Caco-2 (cell line): ENCODE measurements at places on chromosomes 5 and 9. TPM values are rescaled to one million over a fixed set of nuclear protein-coding genes. Genes with fewer than 3 reads are reported as not detected.

- peaks cover 10% of the 10 kb centered on the region for H3K4me1 ChIP-seq
- H3K27me3 ChIP-seq: no peaks in the 10 kb centered on the region
- no peaks in the 10 kb centered on the region for H3K36me3 ChIP-seq
- no peak overlapping the region for H3K4me3 ChIP-seq
- no peak overlapping the region for H3K27ac ChIP-seq
Observed at GRCh38 chr5:544675-545355, 20.6 kb upstream of the SLC9A3 start.

GRCh38 chr5:143373076-143373475 is 30.4 kb downstream of the NR3C1 start:
- DNase-seq: no peak
- H3K27me3 ChIP-seq: no peaks in the 10 kb centered on the region
- H3K36me3 ChIP-seq: no peaks in the 10 kb centered on the region

ADGRV1 gene
- total RNA-seq: 23.2 and 31.1 TPM in 2 replicates

PCDHAC1 gene
- not detected in 2 replicates for total RNA-seq

GRCh38 chr5:169950333-169950732 is 30.0 kb downstream of the INSYN2B start:
- no peaks in the 10 kb centered on the region for H3K4me1 ChIP-seq
- DNase-seq: no peak
- H3K36me3 ChIP-seq: no peaks in the 10 kb centered on the region
- H3K27me3 ChIP-seq: no peaks in the 10 kb centered on the region

GRCh38 chr9:83665580-83666200 is 42.1 kb downstream of the UBQLN1 start:
- H3K27me3 ChIP-seq: no peaks in the 10 kb centered on the region
- H3K36me3 ChIP-seq: no peaks in the 10 kb centered on the region
- no peak overlapping the region for H3K4me3 ChIP-seq
- no peak for DNase-seq
- no peaks in the 10 kb centered on the region for H3K4me1 ChIP-seq

GRCh38 chr5:80346055-80346454 is 26.3 kb downstream of the SPZ1 start:
- no peak overlapping the region for H3K4me3 ChIP-seq
- H3K27ac ChIP-seq: no peak overlapping the region
- DNase-seq: peak; percentile 59
- no peaks in the 10 kb centered on the region for H3K36me3 ChIP-seq

GRCh38 chr9:86977205-86977835 is 30.0 kb upstream of the GAS1 start:
- no peaks in the 10 kb centered on the region for H3K36me3 ChIP-seq
- DNase-seq: no peak
- no peak overlapping the region for H3K4me3 ChIP-seq
- H3K4me1 ChIP-seq: no peaks in the 10 kb centered on the region

DNA sequence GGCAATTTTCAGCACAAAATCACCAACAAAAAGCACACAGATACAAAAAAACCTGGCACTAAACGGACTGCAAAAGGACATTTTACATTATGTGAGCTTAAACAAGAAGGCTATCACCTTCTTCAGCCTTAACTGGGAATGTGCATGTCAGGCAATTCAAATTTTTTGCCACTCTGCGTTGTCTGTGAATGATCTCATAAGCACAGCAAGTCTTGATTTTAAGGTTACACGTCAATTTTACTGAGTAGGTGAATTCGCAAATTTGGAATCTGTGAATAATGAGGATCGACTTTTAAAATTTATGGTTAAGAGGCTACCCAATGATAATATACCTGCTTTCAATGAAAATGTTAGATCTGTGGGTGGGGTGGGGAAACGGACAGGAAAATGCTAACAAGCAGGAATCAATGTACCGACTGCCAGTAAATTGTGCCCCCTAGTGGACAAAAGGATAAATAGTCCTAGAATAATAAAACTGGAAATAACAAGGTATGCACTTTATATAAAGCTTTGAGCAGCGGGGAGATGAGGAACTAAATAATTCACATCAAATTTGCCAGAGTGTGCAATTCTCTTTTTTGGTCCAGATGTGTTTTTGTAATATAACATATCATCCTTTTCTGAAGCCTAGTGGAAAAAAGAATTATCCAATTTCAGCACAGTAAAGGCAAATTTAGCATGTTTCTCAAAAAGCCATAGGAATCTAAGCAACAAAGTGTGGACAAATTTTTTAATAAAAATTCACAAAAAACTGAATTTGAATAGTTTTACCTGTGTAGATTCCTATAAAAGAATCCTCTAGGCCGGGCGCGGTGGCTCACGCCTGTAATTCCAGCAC is 20.5 kb downstream of the EQTN start:
- H3K27ac ChIP-seq: no peak overlapping the region
- no peak for DNase-seq
- H3K4me1 ChIP-seq: no peaks in the 10 kb centered on the region
- H3K4me3 ChIP-seq: no peak overlapping the region
- H3K27me3 ChIP-seq: no peaks in the 10 kb centered on the region
- H3K36me3 ChIP-seq: no peaks in the 10 kb centered on the region

DNA sequence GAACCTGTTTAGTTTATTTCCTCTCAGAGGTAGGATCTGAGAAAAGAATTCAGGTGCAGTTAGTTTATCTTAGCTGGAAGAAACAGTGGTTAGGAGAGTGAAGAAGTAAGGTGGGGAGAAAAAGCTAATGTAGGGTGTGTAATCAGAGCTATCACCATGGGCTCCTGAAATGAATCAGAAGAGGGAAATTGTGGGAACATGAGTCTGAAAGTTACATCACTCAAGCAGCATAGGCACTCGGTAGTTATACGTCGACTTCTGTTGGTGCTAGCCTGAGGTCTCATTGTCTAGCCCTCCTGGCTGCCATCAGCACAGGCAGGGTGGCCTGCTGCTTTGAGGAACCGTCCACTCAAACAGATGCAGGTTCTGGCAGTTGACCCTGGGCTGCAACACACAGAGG is 56.7 kb upstream of the NPR3 start:
- H3K4me3 ChIP-seq: no peak overlapping the region
- H3K27me3 ChIP-seq: no peaks in the 10 kb centered on the region

GRCh38 chr9:115164511-115164974 is 46.6 kb upstream of the TNC start:
- H3K27me3 ChIP-seq: no peaks in the 10 kb centered on the region
- no peaks in the 10 kb centered on the region for H3K36me3 ChIP-seq
- no peak overlapping the region for H3K27ac ChIP-seq
- H3K4me3 ChIP-seq: no peak overlapping the region
- DNase-seq: no peak

DNA sequence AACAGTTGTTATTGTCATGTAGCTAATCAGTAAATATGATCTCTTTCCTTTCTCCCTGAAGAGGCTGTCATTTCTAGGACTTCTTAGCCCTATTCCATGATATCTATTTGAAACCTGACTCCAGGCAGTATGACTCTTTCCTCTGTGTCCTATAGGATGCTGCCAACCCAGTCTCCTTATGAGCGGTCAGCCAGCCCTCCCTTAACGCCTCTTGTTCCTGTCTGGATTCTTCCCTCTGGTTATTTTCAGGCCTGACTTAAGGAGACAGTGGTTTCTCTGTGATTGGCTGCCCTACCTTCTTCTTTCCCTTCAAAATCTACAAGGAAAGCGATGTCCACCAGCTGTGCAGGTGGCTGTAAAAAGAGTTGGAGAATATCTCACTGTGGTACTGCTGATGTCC is 19.4 kb upstream of the C5orf63 start:
- H3K4me1 ChIP-seq: 0 out of 2 replicates have a peak, but pooled peaks cover 4% of the 10 kb centered on the region
- H3K4me3 ChIP-seq: no peak overlapping the region
- no peaks in the 10 kb centered on the region for H3K27me3 ChIP-seq
- H3K36me3 ChIP-seq: no peaks in the 10 kb centered on the region

DNA sequence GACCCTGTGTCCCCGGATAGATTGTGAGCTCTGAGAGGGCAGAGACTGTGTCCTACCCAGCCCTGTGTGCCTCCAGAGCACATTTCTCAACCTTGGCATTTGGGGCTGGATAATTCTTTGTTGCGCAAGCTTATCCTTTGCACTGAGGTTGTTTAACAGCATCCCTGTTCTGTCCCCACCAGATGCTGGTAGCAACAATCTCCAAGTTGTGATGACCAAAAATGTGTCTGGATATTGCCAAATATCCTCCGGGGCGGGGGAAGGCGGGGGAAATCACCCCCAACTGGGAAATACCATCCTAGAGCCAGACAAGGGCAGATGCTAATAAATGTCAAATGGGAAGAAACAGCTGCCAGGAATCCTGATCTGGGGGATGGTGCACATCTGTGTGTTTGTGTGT is 24.0 kb upstream of the TNIP1 start:
- no peak overlapping the region for H3K27ac ChIP-seq
- peaks cover 9% of the 10 kb centered on the region; the same call in 1 of the 2 replicates for H3K4me1 ChIP-seq
- H3K36me3 ChIP-seq: no peaks in the 10 kb centered on the region
- no peak overlapping the region for H3K4me3 ChIP-seq
- DNase-seq: no peak

GRCh38 chr9:114697951-114698351 is 16.0 kb upstream of the TEX48 start:
- H3K4me3 ChIP-seq: no peak overlapping the region
- no peak for DNase-seq
- H3K27me3 ChIP-seq: no peaks in the 10 kb centered on the region
- H3K4me1 ChIP-seq: no peaks in the 10 kb centered on the region
- H3K27ac ChIP-seq: no peak overlapping the region

DNA sequence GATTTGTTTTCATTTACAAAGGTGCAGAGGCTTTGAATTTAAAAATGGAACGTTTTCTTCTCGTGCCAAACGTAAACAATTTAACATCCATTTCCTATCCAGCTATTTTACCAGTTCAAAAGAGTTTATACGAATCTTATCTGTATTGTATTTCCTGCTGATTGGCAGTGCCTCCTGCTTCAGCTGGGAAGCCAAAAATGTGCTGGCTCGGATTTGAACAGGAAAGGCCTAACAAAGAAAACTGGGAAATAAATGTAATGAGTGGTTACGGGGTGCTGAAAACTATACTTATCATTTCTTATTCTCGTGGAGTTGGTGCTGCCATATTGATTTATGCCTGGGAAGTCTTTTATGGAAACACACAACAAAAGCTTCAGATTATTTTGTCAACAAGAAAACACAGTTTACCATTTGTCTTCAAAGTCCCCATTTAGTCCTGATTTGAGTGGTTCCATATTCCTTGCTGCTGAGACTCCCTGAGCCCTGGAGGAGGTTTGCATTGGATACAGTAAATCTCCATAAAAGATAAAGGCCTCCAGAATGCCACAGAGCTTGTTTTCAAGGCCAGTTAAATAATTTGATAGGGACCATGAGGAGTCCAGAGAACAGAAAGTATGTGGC is 507.4 kb downstream of the RASEF start:
- no peaks in the 10 kb centered on the region for H3K4me1 ChIP-seq
- H3K36me3 ChIP-seq: no peaks in the 10 kb centered on the region
- no peak overlapping the region for H3K4me3 ChIP-seq
- no peak for DNase-seq

- peaks cover 13% of the 10 kb centered on the region for H3K4me1 ChIP-seq
- H3K27me3 ChIP-seq: no peaks in the 10 kb centered on the region
- no peaks in the 10 kb centered on the region for H3K36me3 ChIP-seq
- no peak overlapping the region for H3K27ac ChIP-seq
- no peak for DNase-seq
- H3K4me3 ChIP-seq: no peak overlapping the region
Observed at GRCh38 chr9:120839146-120839545, 3.6 kb downstream of the PSMD5 start.

DNA sequence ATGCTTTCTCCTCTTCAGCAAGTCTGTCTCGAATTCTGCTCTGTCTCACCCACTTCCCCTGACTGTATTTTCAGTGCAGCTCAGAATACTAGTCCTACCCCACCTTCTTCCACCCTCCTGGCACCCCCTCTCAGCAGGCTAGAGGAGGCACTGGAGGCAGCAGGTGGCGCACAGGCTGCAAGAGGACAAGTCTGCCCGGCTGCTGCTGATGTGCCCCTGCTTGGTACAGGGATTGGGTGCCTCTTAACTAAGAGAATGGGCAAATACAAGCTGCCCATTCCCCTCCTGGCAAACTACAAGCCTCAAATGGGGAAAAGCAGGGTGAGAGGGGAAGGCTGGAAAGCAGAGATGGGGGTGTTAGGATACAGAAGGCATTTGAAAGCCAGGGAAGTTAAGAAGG is 5.1 kb downstream of the TLN1 start:
- H3K27me3 ChIP-seq: no peaks in the 10 kb centered on the region
- peaks cover 7% of the 10 kb centered on the region for H3K36me3 ChIP-seq
- peak; percentile 22 for DNase-seq
- H3K4me1 ChIP-seq: peaks cover 51% of the 10 kb centered on the region
- peak overlapping the region; percentile 34 for H3K4me3 ChIP-seq
- H3K27ac ChIP-seq: no peak overlapping the region

CEL gene
- total RNA-seq: 1.9 and 2.0 TPM in 2 replicates

- H3K27ac ChIP-seq: no peak overlapping the region
- H3K4me3 ChIP-seq: no peak overlapping the region
- peaks cover 6% of the 10 kb centered on the region; the same call in 1 of the 2 replicates for H3K4me1 ChIP-seq
Observed at GRCh38 chr5:170638051-170638450, 134.2 kb downstream of the KCNIP1 start.

GRCh38 chr5:123014689-123015088 is 21.8 kb downstream of the PPIC start:
- no peaks in the 10 kb centered on the region for H3K36me3 ChIP-seq
- H3K4me3 ChIP-seq: no peak overlapping the region
- no peaks in the 10 kb centered on the region for H3K4me1 ChIP-seq
- DNase-seq: no peak
- no peaks in the 10 kb centered on the region; the same call in 1 of the 2 replicates for H3K27me3 ChIP-seq

FGF18 gene
- total RNA-seq: 1.3 and 2.1 TPM in 2 replicates

DNA sequence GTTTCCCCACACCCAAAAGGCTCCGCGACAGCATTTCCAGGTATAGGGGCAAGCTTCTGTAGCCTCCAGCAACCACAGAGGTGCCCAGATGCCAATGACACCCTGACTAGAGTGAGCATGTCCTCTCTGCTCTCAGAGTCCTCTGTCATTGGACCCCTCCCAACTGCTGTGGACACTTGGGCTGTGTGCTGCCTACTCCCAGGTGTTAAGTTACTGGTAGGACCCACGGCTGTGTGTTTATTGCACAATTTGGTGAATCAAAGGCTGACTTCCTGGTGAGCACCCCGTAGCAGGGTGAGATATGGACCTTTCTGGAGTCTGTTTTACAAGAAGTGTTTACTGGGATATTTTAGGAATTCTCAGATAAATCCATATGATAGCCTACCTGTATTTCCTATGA is 36.0 kb downstream of the SH3GL2 start:
- H3K27ac ChIP-seq: no peak overlapping the region
- DNase-seq: no peak
- no peaks in the 10 kb centered on the region for H3K27me3 ChIP-seq
- no peak overlapping the region for H3K4me3 ChIP-seq

DNA sequence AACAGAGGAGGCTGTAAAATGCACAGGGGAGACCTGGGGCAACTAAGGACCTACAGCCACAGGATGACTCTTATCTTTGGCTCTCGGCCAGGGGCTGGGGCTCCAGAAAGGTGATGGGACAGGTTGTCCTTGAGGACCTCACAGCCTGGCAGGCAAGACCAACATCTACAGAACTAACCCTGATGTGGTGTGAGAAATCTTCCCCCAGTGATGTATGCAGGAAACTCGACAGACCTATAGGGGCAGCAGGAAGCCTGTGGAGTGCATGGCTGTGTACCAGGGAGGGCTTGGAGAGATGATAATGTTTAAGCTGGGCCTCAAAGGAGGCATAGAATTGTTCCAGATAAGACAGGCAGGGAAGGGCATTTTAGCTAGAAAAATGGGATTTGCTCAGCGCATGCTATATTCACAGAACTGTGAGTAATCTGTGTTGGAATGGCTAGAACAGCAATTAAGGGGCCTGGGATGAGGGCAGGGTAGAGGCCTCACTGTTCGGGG is 68.5 kb upstream of the SLC25A51 start:
- peak overlapping the region; percentile 40 for H3K27ac ChIP-seq
- H3K4me3 ChIP-seq: no peak overlapping the region
- peaks cover 57% of the 10 kb centered on the region for H3K4me1 ChIP-seq

KYAT1 gene
- 6.9 and 7.8 TPM in 2 replicates for total RNA-seq

- H3K27me3 ChIP-seq: no peaks in the 10 kb centered on the region
- no peaks in the 10 kb centered on the region for H3K4me1 ChIP-seq
- no peak overlapping the region for H3K27ac ChIP-seq
- H3K4me3 ChIP-seq: no peak overlapping the region
- no peaks in the 10 kb centered on the region for H3K36me3 ChIP-seq
Observed at GRCh38 chr9:123338710-123339665, 17.0 kb upstream of the CRB2 start.
